Activated naive CD8-positive, alpha-beta T cell treated with anti-CD3 and anti-CD28 coated beads for 36 hours (primary cell): ENCODE measurements at places on chromosomes 6 and 20. TPM values are rescaled to one million over a fixed set of nuclear protein-coding genes. Genes with fewer than 3 reads are reported as not detected.

DNA sequence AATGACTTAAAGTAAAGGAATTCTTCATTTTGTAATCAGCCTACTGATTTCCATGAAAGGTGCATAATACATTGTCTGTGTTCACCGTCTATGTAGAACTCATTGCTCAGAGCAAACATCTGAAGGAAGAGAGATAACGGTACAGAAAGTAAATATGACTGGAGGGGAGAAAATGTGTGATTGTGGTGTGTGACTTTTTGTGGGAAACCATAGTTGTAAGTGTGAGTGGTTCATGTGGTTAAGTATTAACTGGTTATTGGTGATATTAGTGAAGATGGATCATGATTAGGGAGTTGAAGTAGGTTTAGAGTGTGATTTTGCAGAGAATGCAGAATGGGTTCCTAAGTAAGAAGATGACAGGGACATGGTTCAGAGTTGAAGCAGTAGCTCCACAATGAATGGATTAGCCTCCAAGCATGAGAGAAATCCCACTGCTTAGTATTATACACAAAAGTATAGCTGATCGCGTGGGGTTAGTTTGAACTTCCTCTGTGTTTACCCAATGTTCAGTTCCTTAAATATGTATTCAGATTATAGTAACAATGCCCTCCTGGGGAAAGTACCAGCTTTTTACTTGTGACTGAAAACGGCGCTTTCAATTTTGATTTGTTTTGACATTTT, 368.9 kb downstream of the UTRN start:
- H3K27me3 ChIP-seq = no peaks in the 10 kb centered on the region
- peak overlapping the region; percentile 57 for H3K27ac ChIP-seq
- H3K36me3 ChIP-seq = peaks cover 9% of the 10 kb centered on the region
- peaks cover 34% of the 10 kb centered on the region for H3K4me1 ChIP-seq
- no peak for DNase-seq

Gene NR2E1
- not detected for total RNA-seq

DNA sequence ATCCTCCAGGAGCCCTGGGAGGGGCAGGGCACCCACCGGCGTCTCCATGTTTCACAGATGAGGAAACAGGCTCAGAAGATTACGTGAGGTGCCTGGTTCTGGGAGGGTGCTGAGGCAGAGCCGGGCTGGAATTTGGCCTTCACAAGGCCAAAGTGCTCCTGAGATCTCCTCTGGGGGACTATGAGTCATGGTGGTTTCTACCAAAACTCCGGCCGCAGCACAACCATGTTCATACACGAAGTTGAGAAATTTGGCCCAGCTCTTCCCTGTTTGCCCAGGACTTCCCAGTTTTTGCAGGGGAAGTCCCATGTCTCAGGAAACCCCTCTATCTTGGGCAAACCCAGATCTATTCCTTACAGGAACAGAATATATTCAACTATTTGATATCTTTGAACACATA, 172.9 kb upstream of the CDYL start:
- no peaks in the 10 kb centered on the region for H3K36me3 ChIP-seq
- H3K27ac ChIP-seq = no peak overlapping the region
- peaks cover 4% of the 10 kb centered on the region for H3K4me1 ChIP-seq

DNA sequence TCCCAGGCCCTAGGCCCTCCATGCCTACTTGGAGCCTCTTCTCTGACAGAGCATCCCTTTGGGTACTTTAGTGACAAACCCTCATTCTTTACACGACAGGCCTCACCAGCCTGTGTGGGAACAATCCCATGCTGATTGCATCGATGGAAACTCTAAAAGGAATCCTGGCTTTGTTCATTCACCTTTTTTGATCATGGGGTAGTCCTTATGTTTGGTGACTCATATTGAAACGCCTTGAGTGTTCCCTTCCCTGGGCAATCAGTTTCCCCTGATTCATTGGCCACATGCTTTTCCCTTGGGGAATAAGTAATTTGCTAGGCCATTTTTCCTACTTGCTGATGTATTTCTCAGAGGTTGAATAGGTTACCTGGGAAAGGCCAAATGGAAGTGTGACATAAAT, 14.7 kb upstream of the TNFAIP3 start:
- H3K4me3 ChIP-seq = no peak overlapping the region
- H3K4me1 ChIP-seq = peaks cover 30% of the 10 kb centered on the region
- H3K36me3 ChIP-seq = peaks cover 17% of the 10 kb centered on the region
- no peak overlapping the region for H3K27ac ChIP-seq

GRCh38 chr20:20414640-20415220, 46.8 kb downstream of the INSM1 start:
- no peak for DNase-seq
- peaks cover 6% of the 10 kb centered on the region for H3K36me3 ChIP-seq
- H3K4me1 ChIP-seq = peaks cover 5% of the 10 kb centered on the region
- H3K4me3 ChIP-seq = no peak overlapping the region
- no peaks in the 10 kb centered on the region for H3K27me3 ChIP-seq

- no peak overlapping the region for H3K4me3 ChIP-seq
- H3K4me1 ChIP-seq = peaks cover 22% of the 10 kb centered on the region
- no peak for DNase-seq
- no peaks in the 10 kb centered on the region for H3K27me3 ChIP-seq
- no peaks in the 10 kb centered on the region for H3K36me3 ChIP-seq
These were observed 55.0 kb downstream of the PDE7B start for GRCh38 chr6:135906542-135906941.

Gene SUN5
- total RNA-seq = not detected

Gene BPIFB1
- total RNA-seq = not detected

DNA sequence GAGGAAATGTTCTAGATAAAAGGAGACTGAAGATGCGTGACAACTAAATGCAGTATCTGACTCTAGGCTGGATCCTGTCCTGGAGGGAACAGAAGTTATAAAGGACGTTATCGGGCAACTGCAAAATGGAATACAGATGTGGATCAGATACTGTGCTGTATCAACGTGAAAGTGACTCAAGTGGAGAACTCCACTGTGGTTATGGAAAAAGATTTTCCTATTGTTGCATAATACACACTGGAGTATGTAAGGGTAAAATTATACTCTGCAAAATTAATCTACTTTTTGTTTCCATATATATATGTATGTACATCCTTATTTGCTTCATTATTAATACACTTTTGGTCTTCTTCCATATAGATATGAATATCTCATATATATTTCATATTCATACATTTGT, 654.0 kb downstream of the QKI start:
- H3K27ac ChIP-seq = no peak overlapping the region
- no peak overlapping the region for H3K4me3 ChIP-seq
- no peaks in the 10 kb centered on the region for H3K4me1 ChIP-seq
- no peak for DNase-seq

GRCh38 chr6:167293088-167293589, 2.0 kb downstream of the UNC93A start:
- H3K27me3 ChIP-seq = peaks cover 9% of the 10 kb centered on the region
- H3K27ac ChIP-seq = no peak overlapping the region
- no peaks in the 10 kb centered on the region for H3K36me3 ChIP-seq
- no peak overlapping the region for H3K4me3 ChIP-seq

GRCh38 chr6:7921632-7922092, 11.1 kb upstream of the TXNDC5 start:
- H3K27me3 ChIP-seq = peaks cover 3% of the 10 kb centered on the region
- no peak for DNase-seq
- H3K27ac ChIP-seq = no peak overlapping the region
- H3K4me1 ChIP-seq = no peaks in the 10 kb centered on the region
- H3K36me3 ChIP-seq = no peaks in the 10 kb centered on the region

DNA sequence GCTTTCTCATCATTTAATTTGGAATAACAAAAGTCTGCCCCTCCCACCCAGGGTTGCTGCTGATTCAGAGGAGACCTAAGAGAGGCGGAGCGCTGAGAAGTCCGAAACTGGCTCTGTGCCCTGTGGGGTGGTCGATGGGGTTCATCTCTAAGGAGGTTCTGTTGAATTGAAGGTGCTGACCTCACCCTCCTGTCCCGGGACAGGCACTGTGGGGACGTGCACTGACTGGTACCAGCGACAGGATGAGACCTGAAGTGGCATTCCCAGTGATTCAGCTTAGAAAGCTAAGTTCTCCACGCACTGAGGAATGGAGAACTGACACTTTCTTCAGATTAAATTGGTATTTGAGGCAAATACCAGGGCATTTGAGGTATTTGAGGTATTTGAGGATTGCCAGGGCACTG, 1.3 kb downstream of the GUCA1B start:
- no peaks in the 10 kb centered on the region for H3K4me1 ChIP-seq
- no peak overlapping the region for H3K27ac ChIP-seq
- H3K27me3 ChIP-seq = no peaks in the 10 kb centered on the region
- peaks cover 1% of the 10 kb centered on the region for H3K36me3 ChIP-seq
- no peak overlapping the region for H3K4me3 ChIP-seq

Gene PPIL1
- total RNA-seq = 55.1 TPM

Gene LINC00237
- total RNA-seq = not detected

DNA sequence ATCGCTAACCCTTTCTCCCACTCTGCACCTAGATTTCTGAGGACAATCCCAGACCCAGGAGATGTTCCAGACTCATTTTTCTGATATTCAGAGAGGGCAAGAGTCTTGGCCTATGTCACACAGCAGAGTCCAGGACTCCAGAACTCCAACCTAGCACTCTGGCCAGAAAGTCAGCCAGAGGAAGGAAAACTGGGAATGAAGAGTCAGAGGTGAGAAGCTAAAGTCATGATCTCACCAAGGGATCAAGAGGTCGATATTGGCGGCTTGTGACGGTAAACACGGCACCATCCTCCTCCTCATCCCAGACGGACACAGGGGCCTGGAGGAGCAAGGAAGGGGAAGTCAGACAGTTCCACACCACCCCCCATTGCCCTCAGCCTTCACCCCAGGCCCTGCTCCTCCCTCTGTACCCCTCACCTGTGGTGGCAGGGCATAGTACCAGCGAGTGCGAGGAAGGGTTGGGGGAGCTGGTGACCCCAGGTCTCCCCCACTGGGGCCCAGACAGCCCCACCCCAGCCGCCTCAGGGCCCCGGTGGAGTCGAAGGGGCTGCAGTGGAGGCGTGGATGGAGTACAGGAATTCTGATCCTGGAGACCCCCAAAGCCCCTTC, 1.8 kb downstream of the RGL2 start:
- peaks cover 5% of the 10 kb centered on the region for H3K27me3 ChIP-seq
- H3K4me3 ChIP-seq = no peak overlapping the region
- H3K27ac ChIP-seq = peak overlapping the region; percentile 56
- H3K36me3 ChIP-seq = peaks cover 25% of the 10 kb centered on the region
- peaks cover 29% of the 10 kb centered on the region for H3K4me1 ChIP-seq

DNA sequence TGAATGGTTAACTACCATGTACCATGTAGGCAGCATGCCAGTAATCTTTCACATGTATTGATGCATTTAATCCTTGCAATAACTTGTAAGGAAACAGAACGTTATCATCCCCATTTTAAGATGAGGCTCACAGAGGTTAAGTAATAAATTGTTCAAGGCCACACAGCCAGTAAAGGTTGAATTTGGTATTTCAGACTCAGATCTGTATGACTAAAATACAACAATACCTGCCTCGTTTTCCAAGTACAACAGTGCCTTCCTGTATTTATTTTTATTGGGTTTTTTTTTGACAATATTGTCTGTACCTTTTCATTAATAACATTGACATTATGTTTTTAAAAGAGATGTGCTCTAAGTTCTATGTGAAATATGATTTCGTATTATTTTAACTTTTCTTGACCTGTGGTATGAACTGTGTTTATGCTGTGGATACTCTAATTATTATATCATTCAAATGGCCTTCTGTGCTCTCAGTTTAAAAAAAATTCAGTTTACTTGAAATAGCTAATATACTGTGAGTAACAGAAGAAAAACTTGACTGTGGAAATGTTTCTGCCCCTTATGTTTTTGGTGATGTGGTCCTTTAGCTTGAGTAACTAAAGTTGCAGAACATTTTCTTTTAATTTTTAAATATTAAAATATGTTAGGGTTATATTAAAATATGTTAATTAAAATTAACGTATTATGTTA, 39.7 kb downstream of the XRN2 start:
- H3K27me3 ChIP-seq = no peaks in the 10 kb centered on the region
- DNase-seq = no peak
- no peak overlapping the region for H3K4me3 ChIP-seq
- H3K4me1 ChIP-seq = no peaks in the 10 kb centered on the region

DNA sequence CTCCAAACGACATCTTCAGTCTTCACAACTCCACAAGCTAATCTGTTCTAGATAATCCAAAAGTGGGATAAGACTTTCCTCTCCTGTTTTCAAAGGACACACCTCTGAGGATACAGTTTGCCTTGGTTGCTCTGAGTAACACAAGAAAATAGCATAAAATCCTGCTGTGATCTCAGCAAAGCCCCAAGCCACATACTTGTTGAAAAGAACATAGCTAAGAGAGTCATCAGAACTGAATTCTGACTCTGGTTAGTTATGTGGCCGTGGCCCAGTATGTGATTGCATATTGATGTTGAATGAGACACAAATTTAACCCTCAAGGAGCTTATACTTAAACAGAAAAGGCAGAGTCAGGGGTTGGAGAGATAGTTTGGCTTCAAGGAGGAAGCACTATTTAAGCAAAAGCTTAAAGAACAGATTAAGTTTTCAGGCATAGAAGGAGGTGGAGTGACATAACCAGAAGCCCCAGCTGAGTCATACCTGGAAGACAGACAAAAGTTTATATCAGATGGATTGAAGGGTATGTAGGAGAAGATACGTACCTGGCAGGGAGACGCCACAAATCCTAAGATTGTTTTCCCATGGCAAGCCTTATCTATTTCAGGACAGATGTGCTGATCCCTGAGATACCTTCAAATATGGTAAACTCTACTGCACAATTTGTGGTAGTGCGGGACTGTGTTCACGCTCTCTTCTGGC, 41.2 kb downstream of the OPN5 start:
- DNase-seq = no peak
- no peak overlapping the region for H3K4me3 ChIP-seq
- H3K36me3 ChIP-seq = no peaks in the 10 kb centered on the region
- H3K27ac ChIP-seq = no peak overlapping the region
- H3K4me1 ChIP-seq = no peaks in the 10 kb centered on the region
- peaks cover 19% of the 10 kb centered on the region for H3K27me3 ChIP-seq

Gene GPRC6A
- not detected for total RNA-seq

Gene CRYBG1
- 20.3 TPM for total RNA-seq

DNA sequence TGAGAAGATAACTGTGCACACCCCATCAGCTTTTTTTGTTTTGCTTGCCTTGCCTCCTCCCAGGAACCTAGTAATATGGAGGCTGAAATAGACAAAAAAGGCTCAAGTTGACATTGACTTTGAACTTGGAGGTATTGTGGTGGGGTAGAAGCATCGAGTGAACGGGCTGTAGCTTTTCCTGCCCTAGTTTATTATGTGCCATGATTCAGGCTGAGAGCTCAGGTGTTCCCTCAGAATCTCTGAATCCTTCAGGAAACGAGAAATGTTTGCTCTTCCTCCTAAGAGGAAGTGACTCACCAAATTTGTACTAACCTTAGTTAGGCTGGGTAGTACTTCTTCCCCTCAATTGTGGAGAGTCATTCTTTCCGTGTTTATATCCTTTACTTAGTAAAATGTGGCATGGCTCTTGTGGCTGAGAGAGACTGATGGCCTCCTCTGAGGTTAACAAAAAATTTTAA, 98.8 kb downstream of the SASH1 start:
- peaks cover 5% of the 10 kb centered on the region for H3K4me1 ChIP-seq
- H3K36me3 ChIP-seq = no peaks in the 10 kb centered on the region
- no peak overlapping the region for H3K27ac ChIP-seq

- H3K27ac ChIP-seq = peak overlapping the region; percentile 62
- no peaks in the 10 kb centered on the region for H3K27me3 ChIP-seq
- peaks cover 17% of the 10 kb centered on the region for H3K4me1 ChIP-seq
- peak overlapping the region; percentile 86 for H3K4me3 ChIP-seq
- no peaks in the 10 kb centered on the region for H3K36me3 ChIP-seq
- no peak for DNase-seq
These were observed 10.2 kb downstream of the UNC5CL start for GRCh38 chr6:41028561-41029412.
